ENCODE measurements at places on chromosomes 16 and 17. TPM values are rescaled to one million over a fixed set of nuclear protein-coding genes. Genes with fewer than 3 reads are reported as not detected.
A peak's percentile ranks its signal among the peaks of the same experiment; 100 is the strongest.

FSCN2 gene
- total RNA-seq: 4.4 TPM

GRCh38 chr16:49618955-49619354, 237.0 kb downstream of the ZNF423 start:
- no peak for DNase-seq

GRCh38 chr17:8120520-8121406, 2.4 kb upstream of the ALOXE3 start:
- peak; percentile 68 for DNase-seq

DNA sequence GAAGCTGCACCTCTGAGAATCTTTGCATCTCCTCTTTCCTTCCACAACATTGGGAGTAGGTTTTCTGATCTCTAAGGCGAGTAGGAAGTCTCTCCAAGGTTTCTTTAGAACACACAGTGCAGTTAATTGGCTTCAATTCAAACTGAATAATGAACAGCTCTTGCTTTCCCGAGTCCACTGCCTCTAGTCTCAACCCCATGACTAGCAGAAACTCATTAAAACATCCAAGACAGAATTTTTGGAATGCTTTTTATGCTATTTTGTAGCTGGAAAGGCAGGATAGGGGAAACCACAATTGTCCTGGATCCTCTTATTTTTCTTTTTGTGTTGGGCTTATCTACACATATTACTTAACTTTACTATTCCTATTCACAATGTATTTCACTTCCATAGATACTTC, 206.6 kb downstream of the CDH8 start:
- DNase-seq: no peak

GRCh38 chr16:1167276-1168107, 14.6 kb downstream of the CACNA1H start:
- no peak for DNase-seq

- DNase-seq: no peak
Measured at GRCh38 chr16:11262915-11263314, 6.2 kb downstream of the TNP2 start.
